NCI-H2227 treated with DMSO at 0.1 percent for 48 hours (cell line): ENCODE measurements at places on chromosomes 5 and 9.

GRCh38 chr9:84419031-84419602 lies 78.6 kb upstream of the SLC28A3 start:
- DNase-seq, result no peak

- DNase-seq, result no peak
Observed at GRCh38 chr5:10021248-10021647, 228.4 kb downstream of the ATPSCKMT start.

DNA sequence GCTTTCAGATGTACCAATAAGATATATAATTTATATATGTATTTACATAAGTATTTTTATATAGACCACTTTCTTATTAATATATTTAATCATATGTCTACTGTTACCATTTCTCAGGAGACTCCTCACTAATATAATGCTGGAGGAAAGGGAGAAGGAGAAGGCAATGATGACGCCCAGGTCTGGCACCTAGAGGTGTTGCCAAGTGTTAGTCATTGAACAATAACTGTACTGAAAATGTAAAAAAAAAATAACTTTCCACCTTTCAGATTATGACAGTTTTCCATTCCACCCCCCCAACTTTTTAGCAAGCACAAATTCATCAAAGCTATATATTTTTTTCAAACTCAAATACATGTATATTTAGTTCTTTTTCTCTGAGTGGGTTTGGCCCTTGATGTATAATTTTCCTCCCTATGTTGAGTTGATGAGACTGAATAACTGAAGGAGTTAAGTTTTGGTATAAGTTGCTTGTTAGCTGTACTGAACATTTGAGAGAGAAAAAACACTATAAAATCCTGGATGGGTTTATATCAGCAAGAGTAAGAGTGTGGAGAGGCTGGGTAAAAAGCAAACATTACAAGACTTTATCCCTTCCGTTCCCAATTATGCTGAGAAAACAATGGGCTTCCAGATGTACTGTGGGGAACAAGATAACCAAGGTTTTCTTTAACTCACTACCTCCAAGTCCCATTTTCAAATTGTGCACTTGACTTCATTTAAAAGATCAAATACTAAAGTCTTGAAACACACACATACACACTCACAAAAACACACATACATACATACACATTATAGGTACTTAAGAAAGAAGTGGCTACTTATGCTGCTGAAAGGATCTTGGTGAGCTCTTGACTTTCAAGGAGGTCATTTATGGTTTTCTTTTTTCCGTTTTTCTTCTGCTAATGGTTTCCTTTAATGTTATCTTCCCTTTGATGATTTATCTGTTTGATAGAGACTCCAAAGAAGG lies 142.8 kb upstream of the IFNE start:
- DNase-seq, result no peak

DNA sequence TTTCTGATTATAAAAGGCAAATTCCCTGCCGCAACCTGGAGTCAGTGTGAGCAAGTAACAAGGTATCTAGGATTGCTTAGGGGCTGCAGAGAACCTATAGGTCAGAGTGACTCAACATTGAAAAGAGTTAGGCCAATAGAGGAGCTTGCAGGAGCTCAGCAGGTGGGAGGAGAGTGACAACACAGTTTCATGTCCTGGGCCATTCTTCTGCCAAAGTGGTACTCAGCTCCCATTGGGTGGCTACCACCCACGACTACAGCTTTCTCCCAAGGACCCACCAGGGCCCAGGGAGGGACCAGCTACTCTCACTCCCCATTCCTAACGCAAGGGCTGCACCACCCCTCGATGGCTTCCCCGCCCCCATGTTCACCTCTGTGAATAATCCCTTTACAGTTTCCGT lies 86.7 kb upstream of the SPATA31C2 start:
- no peak for DNase-seq

- no peak for DNase-seq
Observed at GRCh38 chr9:86600291-86600690, 246.1 kb upstream of the TUT7 start.
